ENCODE measurements at places on chromosomes 11 and 22.

DNA sequence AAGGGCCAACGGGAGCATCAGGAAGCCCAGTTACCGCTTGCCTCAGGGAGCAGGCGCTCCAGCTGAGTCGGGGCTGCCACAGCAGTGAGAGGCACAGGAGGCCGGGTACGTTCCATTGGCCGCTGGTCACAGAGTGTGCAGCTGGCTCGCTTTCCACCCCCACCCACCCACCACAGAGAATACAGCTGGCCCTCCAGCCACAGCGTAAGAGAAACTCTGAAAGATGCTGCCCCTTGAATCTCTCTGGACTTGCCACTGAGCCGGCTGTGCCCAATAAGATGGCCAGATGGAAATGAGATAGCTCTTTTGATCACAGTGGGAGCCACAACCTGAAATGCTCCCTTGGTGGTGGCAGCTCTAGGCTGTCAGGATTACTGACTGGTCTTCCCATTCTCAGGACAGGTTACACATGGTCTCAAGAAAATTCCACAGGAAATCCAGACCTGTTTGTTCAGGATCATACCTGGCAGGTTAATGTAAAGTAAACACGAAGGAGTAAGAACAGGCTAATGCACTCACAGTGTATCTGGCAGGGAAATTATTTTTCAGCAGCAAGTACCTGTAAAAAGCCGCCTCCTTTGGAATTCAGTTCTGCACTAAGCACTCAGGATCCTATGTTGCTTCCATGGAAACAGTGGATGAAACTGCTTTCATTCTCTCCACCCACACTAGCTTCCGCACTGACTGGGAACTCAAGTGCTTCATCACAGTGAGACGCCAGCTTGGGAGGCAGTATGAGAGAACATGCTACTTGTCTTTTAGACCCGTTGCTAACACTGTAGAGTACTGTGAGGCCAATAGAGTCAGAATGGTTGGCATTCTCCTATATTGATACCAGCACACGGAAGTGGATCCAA is 16.5 kb downstream of the SIAE start:
- DNase-seq = no peak

DNA sequence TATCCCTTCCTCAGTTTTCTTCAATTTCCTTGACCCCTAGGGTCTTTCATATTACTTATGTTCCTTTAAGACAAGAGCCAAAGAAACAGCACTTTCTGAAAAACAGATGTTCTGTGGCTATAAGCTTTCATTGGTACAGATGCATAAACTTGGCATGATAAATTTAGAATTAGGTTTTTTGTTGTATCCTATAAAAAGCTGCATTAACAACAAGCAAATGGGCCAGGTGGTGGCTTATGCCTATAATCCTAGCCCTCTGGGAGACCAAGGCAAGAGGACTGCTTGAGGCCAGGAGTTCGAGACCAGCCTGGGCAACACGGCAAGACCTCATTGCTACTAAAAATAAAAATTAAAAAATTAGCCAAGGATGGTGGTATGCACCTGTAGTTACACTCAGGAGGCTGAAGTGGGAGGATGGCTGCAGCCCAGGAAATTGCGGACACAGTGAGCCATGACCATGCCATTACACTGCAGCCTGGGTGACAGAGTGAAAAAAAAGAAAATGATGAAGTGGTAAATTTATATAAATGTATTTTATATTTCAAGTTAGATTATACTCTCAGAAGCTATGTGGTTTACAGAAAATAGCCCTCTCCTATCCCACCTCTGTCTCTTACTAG is 18.3 kb downstream of the KMT5B start:
- no peak for DNase-seq

- DNase-seq = no peak
These were observed 1.3 kb downstream of the HPS5 start for GRCh38 chr11:18320617-18321016.

DNA sequence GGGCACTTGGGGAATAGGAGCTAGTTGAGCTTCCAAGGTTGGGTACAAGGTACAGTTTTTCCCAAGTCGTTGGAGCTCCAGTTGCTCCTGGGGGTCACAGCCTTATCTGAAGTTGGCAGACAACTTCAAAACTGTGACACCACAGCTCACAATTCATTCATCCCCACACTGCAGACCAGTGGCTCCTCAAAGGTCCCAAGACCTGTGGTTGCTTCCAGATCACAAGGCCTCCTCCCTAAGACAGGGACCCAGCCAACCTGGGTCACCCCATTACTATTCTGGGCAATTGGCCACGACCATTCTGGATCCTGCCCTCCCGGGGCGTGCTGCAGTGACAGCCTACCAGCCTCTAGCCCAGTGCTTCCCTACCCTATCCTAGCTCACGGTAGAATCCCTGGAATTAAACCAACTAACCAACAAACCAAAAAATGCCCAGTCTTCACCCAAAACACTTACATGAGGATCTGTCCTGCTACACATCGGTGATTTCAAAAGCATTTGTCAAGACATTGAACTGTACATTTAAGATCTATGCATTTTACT is 862 bp upstream of the PDXP start:
- no peak for DNase-seq

DNA sequence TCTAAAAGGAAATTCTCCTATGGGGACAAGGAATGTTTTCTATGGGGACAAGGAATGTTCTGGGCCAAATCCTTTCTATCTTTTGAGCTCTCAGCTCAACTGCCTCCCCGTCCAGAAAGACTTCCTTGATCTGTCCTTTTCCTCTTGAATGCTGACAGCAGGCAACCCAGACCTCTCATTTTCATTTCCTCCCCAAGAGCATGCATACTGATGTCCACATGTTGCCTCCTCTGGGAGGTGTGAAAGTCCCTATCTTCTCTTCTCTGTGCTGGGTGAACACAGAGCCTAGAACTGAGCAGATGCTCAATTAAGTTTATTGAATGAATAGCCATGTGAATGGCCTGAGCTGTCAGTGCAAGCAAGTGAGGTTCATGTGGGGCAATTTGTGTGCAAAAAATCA is 331.9 kb upstream of the NARS2 start:
- no peak for DNase-seq

DNA sequence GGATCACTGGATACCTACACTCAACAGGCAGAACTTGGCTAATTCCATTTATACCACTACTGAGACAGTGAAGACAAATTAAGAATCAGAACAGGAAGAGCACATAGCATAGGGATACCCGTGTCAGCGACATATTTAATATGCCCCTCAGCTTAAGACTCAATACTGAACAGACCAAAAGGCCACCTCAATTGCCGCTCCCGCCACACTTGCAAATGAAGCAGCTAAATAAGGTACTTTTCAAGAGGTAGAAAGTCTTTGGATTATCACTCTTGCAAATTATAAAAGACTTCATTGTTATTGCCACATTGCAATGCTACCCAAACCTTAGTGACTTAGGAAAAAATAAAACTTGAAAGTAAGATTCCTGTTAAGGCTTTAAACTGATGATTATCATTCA is 3.1 kb downstream of the DDX17 start:
- no peak for DNase-seq
